NCI-H187 (cell line): ENCODE measurements at places on chromosomes 13 and 19.
A peak's percentile ranks its signal among the peaks of the same experiment; 100 is the strongest.

- DNase-seq = no peak
Observed at GRCh38 chr19:5933391-5934068, 19.5 kb downstream of the CAPS start.

DNA sequence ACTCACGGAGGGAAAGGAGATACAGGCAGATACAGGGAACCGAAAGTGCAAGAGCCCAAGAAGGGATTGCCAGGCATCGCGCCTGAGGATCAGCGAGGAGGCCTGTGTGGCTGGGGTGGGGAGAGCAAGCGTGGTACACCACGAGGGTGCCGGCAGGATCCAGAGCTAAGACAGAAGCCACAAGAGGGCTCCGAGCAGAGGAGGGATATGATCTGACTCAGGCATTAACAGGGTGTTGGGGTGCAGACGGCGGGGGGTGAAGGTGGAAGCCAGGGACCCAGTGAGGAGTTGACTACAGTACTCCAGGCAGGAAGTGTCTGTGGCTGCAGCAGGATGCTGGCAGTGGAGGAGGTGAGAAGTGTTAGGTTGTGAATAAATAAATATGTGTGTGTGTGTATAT, 5.4 kb upstream of the PPP1R37 start:
- no peak for DNase-seq

DNA sequence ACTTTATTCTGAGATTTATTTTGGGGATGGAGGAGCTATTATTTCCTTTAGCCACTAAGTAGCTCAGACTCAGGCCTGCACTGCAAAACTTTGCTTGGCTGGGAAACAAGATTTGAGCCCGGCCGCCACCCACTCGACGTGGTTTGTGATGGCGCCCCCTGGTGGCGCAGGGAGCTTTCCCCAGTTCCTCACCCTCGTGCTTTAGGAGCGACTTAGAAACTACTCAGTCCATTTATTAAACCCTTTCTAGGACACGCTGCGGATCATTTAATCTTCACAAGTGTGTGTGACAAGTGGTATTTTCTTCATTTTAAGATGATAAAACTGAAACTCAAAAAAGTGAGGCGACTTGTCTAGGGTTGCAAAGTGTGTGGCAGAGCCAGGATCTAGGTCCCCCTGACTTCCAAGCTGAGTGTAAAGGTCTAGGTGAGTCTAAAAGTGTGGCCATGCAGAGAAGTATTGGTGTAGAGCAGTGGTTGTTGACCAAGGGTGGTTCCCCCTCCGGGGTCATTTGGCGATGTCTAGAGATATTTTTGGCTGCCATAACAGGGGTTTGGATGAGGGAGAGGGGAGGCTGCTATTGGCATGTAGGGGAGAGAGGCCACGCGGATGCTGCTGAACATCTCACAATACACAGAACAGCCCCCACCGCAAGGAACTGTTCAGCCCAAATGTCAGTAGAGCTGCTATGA, 2.2 kb downstream of the CXCL17 start:
- DNase-seq = peak; percentile 67

DNA sequence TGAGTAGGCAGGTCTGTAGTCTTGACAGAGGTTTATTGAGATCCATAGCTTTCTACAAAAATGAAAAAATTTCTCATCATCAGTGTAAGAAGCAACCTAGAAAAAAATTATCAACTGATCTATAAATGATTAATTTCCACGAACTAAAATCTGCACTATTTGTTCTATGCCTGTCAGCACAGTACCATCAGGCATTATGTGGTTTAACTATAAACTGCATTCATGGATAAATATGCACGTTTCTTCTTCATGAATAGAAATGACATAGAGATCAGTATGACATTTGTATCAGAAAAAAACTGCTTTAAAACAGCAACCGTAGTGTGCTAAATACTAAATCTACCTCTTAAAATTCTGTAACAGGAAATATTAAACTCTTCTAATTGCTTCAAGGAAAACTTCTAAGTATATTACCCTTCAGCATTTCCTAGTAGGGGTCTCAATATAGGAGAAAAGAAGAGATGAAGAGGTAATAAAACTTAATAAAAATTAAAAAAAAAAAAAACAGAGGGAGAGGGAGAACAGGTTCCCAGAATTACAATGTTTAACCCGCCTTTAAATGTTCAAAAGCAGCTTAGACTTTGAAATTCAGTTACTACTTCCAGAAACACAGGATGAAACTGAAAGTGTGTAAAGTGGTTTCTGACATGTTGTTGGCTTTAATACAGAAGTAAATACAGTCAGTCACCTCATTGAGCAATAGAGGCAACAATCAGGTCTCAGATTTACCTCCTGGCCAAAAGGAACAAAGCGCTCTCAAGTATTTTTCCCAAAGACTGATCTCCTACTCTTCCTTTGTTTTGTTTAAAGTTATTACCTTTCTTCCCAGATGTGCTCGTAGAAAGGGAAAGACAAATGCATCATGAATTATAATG, 144.4 kb downstream of the DIAPH3 start:
- no peak for DNase-seq

DNA sequence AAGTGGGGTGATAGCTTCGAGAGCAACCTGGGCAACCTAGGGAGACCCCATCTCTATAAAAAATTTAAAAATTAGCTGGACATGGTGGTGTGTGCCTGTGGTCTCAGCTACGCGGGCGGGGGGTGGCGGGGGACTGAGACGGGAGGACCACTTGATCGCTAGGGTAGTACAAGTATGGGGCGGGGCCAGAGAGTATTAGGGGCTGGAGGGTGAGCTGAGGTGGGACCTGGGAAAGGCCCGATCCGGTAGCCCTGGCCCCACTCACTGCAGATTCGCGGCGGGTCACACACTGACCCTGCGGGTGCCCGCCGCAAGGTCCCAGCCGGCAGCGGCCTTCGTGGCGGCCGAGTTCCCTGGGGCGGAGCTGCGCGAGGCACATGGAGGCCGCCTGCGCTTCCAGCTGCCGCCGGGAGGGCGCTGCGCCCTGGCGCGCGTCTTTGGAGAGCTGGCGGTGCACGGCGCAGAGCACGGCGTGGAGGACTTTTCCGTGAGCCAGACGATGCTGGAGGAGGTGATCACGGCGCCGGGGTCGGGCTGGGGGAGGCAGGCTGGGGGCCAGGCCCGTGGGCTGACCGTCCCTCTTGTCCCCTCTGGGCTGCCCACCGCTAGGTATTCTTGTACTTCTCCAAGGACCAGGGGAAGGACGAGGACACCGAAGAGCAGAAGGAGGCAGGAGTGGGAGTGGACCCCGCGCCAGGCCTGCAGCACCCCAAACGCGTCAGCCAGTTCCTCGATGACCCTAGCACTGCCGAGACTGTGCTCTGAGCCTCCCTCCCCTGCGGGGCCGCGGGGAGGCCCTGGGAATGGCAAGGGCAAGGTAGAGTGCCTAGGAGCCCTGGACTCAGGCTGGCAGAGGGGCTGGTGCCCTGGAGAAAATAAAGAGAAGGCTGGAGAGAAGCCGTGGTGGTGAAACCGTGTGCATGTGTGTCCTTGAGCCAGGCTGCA, 2.0 kb upstream of the ARHGAP45 start:
- no peak for DNase-seq

DNA sequence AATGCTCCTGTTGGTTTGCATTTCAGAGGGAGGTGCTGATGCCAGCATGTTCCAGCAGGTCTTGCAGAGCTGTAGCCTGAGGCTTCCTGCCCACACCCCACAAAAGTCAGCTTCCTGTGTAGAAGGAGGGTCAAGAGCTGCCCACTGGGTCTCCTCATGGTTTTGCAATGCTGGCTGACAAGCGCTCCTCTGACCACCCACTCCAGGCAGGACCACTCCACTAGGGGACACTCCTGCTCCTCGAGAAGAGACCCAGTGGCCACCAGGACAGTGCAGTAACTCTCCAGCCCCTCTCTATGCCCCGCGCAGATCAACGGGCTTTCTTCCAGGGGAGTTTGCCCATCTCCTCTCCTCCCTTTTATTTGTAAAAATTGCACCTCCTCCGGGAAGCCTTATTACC, 72.9 kb upstream of the UQCRFS1 start:
- no peak for DNase-seq

DNA sequence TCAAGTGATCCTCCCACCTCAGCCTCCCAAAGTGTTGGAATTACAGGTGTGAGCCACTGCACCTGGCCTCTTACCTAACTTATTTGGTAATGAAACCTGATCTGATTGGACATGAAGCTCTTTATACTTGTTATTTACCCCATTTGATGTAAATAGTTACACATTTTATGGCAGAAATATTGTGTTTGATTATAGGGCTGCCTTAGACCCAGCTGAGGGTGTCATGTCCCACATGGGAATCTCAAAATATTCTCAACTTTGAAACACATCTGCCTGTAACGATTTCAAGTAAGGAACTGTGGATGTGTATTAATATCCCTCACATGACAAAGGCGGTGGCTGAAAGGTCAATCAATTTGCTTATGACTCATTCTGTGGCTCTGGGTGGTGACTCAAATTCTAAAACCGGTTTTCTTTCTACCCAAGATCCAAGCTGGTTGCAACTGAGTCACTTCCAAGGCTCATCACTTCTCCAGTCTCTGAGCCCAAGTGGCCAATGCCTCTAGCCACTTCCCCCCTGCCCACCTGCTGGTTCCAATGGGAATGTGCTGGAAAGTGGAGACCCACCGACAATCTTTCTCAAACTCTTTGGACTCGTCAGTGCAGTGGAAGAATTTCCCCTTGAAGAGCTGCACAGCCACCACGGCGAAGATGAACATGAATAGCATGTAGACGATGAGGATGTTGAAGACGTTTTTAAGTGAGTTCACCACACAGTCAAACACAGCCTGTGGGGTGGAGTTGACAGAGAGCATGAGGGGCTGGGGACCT, 110.9 kb downstream of the IER2 start:
- no peak for DNase-seq

DNA sequence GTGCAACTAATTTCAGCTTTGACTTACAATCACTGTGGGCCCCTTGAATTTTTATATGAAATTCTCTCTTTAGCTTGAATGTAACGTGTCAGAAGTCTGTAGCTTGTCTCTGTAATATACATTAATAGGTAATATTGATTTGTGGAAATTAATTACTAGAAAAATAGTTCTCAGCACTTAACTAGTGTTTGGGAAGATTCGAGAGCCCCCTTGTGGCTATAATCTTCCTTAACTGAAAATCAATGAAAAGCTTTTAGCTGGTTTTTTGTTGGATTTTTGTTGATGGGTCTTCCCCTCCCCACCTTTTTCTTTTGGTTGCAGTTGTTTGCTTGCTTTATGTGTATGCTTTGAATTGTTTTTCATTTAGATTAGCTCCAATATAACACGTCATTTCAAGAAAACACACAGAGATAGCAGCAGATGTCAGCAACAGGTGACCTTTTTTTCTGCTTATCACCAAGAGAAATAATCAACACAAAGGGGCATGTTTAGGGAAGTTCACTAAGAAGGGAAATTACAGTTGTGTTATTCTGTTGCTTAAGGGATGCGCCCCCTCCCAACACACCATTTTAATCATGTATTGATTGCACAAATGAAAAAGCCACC, 176.8 kb downstream of the OXGR1 start:
- no peak for DNase-seq

- no peak for DNase-seq
Observed at GRCh38 chr13:48535766-48536165, 2.9 kb upstream of the RCBTB2 start.

GRCh38 chr19:58395979-58396627, 647 bp downstream of the RNF225 start:
- no peak for DNase-seq

- DNase-seq = no peak
Observed at GRCh38 chr13:33799950-33800592, 17.9 kb upstream of the RFC3 start.

GRCh38 chr13:47555235-47555634, 445.8 kb downstream of the SUCLA2 start:
- no peak for DNase-seq

GRCh38 chr19:48363500-48363809, 285 bp downstream of the TMEM143 start:
- DNase-seq = no peak

GRCh38 chr19:46296722-46297461, at the start of gene HIF3A:
Gene HIF3A, plus strand, starts transcription at chr19:46297042. Its CDS starts 35 bp downstream, at chr19:46297077.
- no peak for DNase-seq

GRCh38 chr13:106593132-106593531, 25.2 kb upstream of the ARGLU1 start:
- no peak for DNase-seq

- no peak for DNase-seq
Observed at GRCh38 chr13:71516521-71516920, 350.5 kb downstream of the DACH1 start.

DNA sequence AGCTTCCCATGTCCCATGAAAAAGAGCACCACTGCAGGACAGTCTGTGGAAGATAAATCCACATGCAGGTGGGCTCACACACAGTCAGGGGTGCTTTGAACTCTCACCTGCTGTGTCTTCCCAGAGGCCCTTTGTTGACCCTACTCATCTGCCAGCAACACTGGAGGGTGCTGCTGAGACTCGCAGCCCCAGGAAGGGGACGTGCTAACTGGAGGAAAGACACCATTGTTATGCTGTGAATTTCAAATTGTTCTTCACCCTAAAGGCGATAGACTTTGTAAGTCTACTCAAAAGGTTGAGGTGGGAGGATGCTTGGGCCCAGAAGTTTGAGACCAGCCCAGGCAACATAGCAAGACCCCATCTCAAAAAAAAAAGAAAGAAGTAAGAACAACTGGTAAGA, 107.3 kb upstream of the SERP2 start:
- no peak for DNase-seq

DNA sequence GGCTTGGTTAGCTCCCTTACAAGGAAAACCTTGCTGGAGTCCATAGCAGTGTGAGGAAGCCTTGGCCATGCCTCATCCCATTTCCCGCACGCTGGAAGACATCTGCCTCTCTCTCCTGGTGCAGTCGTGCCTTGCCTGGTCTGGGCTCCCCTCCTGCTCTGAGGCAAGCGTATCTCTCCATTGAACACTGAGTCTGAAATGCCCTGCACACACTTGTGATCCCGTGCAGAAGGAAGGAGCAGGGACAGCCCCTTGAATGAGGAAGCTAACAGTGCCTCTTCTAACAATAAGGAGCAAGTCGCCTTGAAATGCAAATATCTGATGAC, 407 bp upstream of the ZNF440 start:
- DNase-seq = no peak
